Stimulated activated CD4-positive, alpha-beta T cell treated with anti-CD3 and anti-CD28 coated beads, Interleukin-12 subunit alpha, Interleukin-12 subunit beta, amount 100 ng/mL, for 24 hours (primary cell): ENCODE measurements at places on chromosomes 7 and 10.

DNA sequence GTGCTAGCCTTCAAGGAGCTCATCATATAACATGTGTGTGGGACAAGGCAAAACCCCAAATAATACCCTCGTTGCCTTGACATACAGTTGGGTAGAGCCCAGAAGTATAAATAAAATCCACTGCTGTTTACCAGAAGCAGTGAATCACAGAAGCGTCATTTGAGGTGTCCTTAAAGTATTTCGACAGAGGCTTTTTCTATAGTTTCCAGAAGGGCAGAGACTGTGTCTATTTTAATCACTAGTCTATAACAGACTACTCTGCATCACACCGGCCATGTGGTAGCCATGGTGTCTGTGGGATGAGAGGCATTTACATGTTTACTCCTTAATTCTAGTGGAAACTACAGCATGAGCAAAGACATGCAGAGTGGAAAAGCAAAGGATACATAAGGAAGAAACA is 131.3 kb downstream of the CTTNBP2 start:
- DNase-seq: no peak

DNA sequence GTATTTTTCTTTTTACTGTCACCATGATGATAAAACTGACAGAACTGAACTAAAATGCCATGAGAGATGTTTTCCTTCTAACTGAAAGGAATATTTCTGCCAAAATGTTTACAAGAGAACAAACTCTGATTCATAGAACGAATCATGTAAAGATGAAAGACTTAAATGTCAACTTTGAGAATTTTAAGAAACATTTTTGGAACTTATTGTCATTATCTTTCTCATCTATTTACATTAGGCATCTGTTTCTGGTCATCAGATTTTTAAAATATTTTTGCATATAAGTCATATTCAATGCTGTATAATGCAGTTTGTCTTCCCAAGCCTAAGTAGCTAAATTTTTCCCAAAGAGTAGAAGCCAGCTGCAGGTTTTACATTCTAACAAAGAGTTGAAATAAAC is 358.5 kb downstream of the TFEC start:
- no peak for DNase-seq

- no peak for DNase-seq
These were observed 26.5 kb downstream of the ADRA2A start for GRCh38 chr10:111103196-111103840.

- DNase-seq: no peak
These were observed 201.2 kb upstream of the CELF2 start for GRCh38 chr10:10816447-10816846.

DNA sequence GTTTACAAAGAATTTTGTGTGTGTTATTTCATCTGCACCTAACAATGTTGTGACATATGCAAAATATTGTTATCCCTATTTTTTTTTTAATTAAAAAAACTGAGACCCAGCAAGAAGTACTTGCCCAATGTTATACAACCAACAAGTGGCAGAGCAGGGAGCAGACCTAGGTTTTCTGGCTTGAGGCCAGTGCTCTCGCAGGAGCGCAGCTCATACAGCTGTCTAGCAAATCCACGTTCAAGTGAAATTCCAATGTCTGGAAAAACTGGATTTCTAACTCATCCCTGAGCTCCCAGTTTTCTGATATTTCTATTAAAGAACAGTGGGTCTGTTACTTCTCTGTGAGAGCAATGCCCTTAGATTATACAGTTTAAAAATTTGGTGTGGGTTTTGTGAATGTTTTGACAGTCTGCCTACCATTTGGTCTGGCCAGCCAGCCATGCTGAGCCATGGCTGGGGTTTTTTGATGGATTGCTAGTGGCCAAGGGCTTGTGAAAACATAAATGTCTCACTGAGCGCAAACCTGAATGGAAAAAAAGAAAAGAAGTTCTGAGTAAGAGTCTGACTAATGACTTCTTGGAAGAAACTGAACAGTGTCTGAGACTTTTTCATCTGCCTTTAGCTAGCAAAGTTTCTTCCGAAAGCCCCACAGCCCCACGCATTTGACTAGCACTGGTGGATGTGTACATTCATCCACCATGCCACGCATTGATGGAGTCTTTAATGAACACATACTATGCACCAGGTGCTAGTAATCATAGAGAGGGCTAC is 15.4 kb upstream of the PRF1 start:
- DNase-seq: no peak

DNA sequence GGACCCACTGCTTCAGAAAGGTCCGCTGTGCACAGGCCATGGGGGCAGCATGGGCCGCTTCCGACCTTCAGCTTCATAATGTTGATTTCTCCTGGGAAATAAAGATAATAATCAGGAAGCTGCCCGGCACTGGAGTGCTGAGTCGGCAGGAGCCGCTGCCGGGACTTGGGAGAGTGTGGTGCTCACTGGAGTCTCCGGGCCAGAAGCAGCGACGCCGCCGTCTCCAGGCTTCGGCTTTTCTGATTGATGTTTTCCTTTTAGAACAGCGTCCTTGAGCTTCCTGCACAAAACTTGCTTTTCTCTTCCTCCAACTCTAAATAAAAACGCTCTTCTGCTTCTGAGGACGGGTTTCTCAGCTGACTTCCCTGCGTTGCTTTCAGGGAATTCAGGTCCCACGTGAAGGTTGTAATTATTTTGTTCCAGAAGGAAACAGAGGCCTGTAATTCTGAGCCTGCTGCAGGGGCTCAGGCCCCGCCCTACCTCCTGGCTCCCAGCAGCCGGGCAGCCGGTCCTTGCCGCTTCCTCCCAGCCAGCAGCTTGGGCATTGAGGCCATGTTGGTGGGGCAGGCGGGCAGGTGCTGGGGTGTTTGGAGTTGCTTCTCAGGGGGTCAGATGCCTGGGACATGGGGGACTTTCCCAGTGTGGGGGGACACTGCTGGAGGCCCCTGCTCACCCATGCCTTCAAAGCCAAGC is 14.7 kb downstream of the PWWP2B start:
- no peak for DNase-seq

- no peak for DNase-seq
These were observed 35.9 kb upstream of the FZD9 start for GRCh38 chr7:73397521-73398281.

DNA sequence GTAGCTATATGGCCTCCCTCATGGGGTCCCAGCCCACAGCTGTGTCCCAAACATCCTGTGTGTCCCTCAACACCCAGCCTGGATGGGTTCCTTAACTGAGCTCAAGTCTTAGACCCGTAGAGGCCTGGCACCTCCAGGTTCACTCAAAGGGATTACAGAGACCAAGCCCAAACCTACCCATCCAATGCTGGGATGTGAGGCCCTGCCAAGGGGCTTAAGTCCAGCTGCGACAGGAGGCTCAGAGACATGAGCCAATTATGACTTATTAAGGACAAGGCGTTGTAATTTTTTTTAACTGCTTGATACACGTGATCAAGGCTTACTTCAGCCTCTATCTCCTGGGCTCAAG is 105.6 kb upstream of the RET start:
- no peak for DNase-seq

- no peak for DNase-seq
These were observed 1.1 kb upstream of the ITGB8 start for GRCh38 chr7:20329389-20330238.

- no peak for DNase-seq
These were observed 61.1 kb downstream of the SLC29A4 start for GRCh38 chr7:5343884-5344283.

- DNase-seq: no peak
These were observed 17.8 kb upstream of the HKDC1 start for GRCh38 chr10:69202332-69202731.

GRCh38 chr10:67114945-67115344 is 189.1 kb downstream of the LRRTM3 start:
- DNase-seq: no peak

DNA sequence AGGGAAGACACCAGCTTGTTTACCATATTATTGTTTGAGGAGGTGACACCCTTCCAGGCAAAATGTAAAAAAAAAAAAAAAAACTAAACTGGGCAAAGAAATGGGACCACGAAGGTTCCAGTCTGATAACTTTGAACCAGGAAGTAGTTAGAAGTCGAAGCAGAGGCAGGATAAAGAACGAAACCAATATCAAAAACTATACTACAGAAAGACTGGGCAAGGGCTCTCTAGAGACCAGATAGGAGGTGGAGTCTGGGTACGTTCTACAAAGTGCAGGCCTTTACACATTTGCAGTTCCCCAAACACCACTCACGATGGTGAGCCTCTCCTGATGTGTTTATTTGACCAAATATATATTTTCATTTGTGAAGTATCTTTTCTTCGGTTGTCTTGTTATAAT is 125.7 kb upstream of the CDK1 start:
- no peak for DNase-seq

- DNase-seq: no peak
These were observed 90.3 kb upstream of the ZNF438 start for GRCh38 chr10:31121757-31122577.

DNA sequence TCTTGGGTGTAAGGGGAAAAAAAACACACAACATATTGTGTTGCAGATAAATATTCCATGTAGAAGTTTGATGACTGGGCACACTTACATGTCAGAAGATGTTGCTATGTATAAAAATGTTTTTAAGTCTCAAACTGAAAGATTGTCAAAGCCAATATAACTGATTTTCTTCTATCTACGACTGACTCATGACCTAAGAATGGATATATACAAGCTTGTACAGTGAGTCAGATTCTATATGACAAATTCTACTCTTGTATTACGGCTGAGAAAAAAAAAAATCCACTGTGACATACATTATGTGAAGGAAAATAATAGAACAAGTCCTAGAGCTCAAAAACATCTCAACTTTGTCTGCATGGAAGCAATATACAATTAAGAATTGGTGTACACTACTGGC is 343.0 kb upstream of the PCDH15 start:
- no peak for DNase-seq

GRCh38 chr10:83542774-83543411 is 596.4 kb upstream of the GHITM start:
- no peak for DNase-seq

DNA sequence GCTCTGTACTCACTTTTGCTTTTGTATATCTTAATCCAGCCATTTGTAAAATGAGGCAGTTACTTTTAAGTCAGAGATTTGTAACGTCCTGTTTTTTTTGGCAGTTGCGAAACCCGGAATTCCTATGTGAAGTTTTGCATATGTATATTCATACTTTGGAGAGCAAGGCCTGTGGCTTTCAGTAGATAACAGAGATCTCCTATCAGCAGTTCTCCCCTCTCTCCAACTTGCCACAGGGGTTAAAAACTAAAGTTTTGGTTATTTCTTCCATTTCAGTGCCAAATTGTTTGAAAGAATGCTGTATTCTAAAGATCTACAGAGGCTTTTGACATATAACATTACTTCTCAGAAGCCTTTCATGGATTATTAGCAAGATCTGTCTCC is 102.4 kb downstream of the EXOC4 start:
- DNase-seq: no peak

GRCh38 chr7:17618652-17618974 is 320.2 kb downstream of the AHR start:
- DNase-seq: no peak

- DNase-seq: no peak
These were observed 168.4 kb downstream of the SEMA3D start for GRCh38 chr7:85018498-85018897.

- DNase-seq: no peak
These were observed 41.0 kb upstream of the CELF2 start for GRCh38 chr10:10976652-10977051.

- no peak for DNase-seq
These were observed 43.3 kb downstream of the DIP2C start for GRCh38 chr10:646118-646524.

DNA sequence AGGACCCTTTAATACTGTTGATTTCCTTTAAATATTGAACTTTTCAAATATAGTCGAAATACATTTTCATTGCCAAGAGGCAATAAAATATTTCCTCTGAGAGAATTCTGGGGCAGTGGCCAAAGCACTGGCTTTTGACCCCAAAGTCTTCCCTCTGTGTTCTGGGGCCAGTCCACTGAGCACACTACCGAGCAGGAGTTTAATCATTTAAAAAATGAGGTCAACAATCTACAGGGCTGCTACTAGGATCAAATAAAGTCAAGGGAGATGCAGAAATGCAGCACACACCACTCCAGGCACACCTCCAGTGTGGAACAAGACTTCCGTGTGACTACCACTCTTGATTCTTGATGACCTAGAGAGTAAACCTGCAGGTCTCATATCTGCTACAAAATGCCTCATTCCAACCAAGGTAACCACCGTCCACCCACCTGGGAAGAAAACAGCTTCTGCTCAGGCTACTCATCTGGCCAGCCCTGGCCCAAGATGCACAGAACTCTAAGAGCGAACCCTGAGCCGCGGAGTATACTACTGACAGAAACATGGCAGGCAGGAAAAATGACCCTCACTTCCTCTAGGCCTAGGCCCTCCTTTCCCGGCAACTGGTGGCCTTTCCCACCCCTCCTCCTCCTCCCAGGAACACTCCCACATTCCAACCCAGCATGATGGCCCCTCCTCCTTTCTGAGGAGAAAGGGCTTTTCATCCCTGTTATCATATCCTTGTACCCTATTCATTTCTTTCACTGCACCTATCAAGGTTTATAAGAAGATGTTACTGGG is 97.7 kb downstream of the ALOX5 start:
- DNase-seq: no peak

DNA sequence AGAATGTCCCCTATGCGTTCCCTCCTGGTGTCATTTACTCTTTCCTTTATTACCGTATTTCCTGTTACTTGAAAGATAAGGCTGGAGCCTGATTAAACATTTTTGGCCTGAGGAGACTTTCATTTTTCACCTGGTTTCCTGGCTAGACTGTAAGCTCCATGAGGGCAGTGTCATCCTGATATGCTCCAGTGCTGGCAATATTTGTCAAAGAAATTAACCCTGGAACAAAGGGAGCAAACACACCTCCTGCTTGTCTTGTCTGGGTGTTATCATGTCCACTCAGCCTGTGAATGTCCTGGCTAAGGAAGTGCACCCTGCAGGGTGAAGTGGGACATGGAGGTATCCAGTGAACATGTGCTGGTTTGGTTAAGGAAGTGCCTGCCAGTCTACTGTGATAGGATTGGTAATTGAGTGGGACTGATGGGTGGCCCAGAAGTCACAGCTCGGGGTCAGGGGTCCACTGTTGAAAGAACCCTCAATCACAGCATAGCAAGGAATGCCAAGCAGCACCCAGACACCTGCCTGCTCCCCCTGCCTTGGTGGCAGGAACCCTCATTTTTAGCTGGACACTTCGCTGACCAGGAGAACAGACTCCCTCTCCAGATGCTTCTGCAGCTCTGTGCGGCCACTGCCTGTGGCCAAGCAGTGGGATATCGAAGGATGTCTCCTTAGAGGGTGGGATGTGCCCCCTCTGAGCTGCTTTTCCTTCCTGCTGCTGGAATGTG is 20.9 kb upstream of the PPIA start:
- DNase-seq: no peak

- DNase-seq: no peak
These were observed 68.6 kb downstream of the MMRN2 start for GRCh38 chr10:86888585-86889381.
